D341Med (cell line): ENCODE measurements at places on chromosomes 1 and 21.

- peak; percentile 57 for DNase-seq
Measured at GRCh38 chr1:67666636-67667035, 18.4 kb upstream of the GADD45A start.

DNA sequence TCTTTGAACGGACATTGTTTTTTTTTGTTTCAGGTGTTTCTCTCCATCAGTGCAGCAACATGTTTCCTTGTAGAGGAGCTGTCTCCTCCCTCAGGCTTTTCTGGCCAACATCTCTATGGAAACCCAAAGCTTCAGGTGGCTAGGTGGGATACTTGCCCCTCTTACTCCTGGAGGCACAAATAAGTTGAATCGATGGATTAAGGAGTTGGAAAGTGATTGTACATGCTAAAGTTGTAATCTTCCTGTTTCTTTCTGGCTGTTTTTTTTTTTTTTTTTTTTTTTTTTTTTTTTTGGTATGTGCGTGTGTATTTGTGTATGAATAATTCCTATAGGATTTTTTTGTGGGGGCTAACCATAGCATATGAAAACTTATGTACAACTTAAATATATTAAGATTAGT lies 10.6 kb downstream of the USP25 start:
- DNase-seq, result no peak

- no peak for DNase-seq
Measured at GRCh38 chr1:204299814-204300365, 59.8 kb downstream of the PLEKHA6 start.

GRCh38 chr1:109905491-109905890 lies 5.2 kb upstream of the CSF1 start:
- DNase-seq, result no peak

- no peak for DNase-seq
Measured at GRCh38 chr1:242128951-242129502, 130.1 kb upstream of the MAP1LC3C start.

- no peak for DNase-seq
Measured at GRCh38 chr1:177287270-177287669, 116.5 kb downstream of the BRINP2 start.

- no peak for DNase-seq
Measured at GRCh38 chr1:195704028-195704427, 904.2 kb downstream of the KCNT2 start.

DNA sequence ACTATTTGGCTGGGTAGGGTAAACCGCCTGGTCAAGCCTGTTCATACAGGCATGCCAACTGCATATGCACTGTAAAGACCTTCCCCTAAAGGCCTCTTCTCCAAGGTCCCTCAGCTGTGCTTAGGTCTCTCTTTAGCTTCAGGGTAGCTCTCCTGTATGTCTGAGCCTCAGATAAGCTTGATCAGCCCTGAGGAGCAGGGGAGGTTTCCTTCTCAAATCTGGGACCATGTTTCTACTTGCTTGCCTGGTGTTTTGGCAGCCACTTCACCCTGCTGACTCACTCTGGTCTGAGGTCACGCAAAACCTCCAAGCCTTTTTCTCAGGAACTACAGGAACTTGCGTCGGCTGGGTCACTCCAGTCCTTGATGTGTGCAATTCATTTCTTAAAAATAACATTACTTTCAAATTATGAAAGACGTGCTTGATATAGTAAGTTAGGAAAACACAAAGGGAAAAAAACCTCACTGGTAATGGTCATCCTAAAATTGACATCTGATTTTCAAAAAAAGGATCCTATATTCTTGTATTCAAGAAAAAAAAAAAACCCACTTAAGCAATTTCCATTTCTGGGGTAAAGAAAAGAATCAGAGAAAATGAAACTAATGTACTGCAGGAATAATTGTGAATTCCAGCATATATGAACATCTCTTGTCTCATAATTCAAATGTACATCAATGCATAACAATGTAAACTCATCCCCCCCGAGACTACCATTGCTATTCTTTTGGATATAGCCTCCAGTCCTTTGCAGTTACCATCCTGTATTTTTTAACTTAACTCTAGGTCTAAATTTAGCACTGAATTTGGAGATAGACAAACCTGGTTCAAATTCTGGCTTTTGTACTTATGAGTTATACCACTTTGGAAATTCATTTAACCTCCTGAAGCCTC lies 24.8 kb upstream of the RNF19B start:
- DNase-seq, result no peak

GRCh38 chr1:85313888-85314696 lies 37.7 kb upstream of the BCL10 start:
- DNase-seq, result no peak

- DNase-seq, result no peak
Measured at GRCh38 chr1:180281490-180281889, 51.4 kb downstream of the LHX4 start.

DNA sequence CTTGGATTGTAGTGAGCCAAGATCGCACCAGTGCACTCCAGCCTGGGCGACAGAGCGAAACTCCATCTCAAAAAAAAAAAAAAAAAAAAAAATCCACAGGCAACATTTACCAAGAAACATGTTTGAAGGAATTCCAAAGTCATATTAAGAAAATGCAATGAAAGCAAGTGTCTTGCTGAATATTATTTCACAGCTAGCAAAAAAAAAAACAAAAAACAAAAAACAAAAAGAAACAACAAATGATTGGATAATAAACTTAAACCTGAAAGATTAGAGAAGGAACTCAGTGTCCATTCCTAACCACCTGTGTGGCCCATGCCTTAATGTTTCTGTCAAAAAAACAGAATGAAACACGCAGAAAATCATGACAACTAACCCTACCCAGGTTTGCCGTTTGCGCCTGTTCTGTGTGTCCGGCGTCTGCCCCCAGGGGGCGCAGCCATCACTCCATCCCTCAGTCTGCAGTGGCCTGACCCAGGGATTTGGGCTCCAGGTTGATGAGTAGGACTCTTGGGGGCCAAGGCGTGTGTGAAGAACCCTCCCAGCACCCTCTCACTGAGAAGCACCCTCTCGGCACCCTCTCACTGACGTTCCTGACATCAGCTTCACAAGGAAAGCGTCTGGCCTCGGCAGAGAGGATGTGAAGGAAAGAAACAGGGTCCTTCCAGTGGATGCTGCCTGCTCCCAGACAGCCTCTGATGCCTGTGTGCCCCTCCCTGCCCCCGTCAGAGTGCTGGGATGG lies 19.2 kb upstream of the PTTG1IP start:
- peak; percentile 83 for DNase-seq

GRCh38 chr1:89540406-89540970 lies 15.9 kb downstream of the LRRC8B start:
- DNase-seq, result no peak

GRCh38 chr1:167968569-167968968 lies 31.7 kb upstream of the MPC2 start:
- DNase-seq, result no peak

DNA sequence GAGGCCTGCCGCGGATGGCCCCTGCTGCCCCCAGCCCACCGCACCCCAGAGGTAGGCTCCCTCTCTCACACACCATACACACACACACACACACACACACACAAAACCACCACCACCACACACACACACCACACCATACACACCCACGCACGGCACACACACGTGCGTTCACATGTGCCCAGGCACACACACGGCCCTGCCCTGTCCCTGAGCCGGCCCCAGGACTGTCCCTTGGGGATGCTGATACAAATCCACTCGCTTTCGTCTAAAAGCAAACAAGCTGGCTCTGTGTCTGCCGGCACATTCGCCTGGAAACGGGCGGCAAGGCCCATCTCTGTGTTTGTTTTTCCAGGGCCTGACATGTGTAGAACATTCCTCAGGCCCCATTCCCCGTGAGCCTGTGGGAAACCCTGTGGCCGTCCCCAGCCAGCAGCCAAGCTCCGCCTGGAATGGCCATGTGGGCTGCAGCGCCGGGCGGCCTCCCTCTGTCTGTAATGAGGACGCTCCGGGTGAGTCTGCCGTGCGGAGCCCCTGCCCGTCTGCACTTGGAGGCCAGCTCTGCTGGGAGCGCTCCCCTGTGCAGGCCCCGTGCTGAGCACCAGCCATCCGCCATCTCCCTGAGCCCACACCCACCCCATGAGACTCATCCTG lies 67.4 kb downstream of the DMRTB1 start:
- no peak for DNase-seq

GRCh38 chr1:221701570-221702186 lies 40.2 kb downstream of the DUSP10 start:
- DNase-seq, result no peak

- no peak for DNase-seq
Measured at GRCh38 chr1:234997201-234997895, 131.3 kb downstream of the TOMM20 start.

- DNase-seq, result peak; percentile 83
Measured at GRCh38 chr1:153352523-153352922, 3.9 kb upstream of the PGLYRP4 start.

- DNase-seq, result no peak
Measured at GRCh38 chr1:78759881-78760280, 110.2 kb downstream of the IFI44 start.

GRCh38 chr1:37825506-37825905 lies 17.5 kb upstream of the YRDC start:
- DNase-seq, result no peak

DNA sequence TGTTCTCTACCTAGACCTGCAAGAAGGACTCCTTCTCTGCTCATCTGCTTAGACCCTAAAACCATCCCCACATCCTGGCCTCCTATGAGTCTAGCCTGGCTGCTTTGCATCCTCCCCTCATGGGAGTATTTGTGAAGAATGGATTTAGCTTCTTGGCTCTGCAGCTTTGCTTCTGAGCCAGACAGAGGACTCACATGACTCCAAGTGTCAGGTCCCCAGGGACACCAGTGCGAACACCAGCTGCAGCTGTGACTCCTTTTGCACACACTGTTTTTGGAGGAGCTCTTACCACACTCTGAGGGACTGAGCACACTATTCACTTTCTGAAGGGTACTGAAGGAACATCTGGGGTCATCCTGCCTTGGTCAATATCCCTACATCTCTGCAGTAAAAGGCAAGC lies 131.8 kb upstream of the SGIP1 start:
- DNase-seq, result peak; percentile 77

- peak; percentile 14 for DNase-seq
Measured at GRCh38 chr1:145898756-145899155, 11.1 kb downstream of the ITGA10 start.

DNA sequence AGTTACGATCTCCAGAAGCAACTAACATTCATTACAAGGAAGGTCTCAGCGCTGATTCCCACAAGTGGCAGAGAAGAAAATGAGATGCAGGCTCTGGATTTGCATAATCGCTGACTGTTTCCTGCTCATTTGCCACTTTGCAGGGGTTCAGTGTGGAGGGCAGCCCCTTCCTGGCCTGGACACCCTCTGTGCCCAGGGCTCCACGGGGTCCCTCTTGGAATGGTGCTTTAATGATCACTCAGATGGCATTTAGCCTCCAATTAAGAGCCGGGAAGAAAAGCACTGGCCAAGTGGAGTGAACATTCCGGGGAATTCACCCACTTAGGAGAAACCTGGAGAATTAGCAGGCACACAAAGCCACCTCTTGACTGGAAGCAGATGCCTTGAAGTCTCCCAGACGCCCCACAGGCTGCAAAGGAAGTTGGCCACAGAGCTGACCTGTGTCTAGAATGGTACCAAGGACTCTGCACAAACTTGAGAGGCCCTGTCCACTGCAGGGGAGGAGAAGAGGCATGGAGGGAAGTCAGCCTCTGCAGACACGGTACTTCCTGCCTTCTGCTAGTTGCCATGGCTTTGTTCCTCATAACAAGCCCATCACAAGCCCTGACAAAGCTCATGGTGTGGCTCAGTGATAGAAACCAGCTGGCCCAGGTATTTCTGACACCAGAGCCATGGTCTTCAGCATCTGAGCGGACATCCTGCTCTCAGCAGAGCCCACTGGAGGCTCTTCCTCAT lies 157.2 kb downstream of the KAZN start:
- no peak for DNase-seq

GRCh38 chr1:6600410-6601048 lies 2.1 kb downstream of the KLHL21 start:
- peak; percentile 57 for DNase-seq

GRCh38 chr21:39004634-39005501 lies 178.4 kb downstream of the PSMG1 start:
- no peak for DNase-seq

DNA sequence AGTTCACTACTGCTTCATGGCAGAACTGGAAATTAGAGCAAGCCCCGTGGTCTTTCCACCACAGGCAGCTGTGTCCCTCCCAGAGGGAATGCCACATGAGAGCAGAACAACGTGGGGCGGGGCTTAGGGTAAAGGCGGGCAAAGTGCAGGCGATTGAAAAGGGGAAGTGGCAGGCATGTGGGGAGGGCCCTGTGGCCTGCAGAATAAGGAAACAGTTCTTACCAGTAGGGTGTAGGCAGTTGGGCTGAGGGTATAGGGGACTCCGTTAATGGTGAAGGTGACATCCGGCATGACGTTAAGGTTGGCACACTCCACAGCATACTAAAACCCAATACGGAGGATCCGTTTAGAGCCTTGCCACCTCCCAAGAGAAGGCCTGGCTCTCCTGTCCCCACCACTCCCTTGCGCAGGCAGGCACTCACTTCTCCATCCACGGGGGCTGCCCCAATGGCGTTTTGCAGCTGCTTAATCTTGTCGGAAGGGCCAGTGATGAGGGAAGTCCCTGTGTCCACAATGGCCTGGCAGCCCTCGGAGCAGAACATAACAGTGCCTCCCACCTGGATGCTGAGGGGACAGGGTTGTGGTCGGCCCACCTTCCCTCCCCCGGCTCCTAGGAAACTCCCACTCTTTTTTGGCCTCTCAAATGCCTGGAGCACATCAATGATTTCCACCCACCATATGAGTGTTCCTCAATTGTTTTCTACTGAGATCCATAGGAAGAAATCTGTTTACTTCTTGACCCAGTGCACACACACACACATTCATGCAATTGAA lies 9.1 kb upstream of the RAB7B start:
- peak; percentile 25 for DNase-seq

DNA sequence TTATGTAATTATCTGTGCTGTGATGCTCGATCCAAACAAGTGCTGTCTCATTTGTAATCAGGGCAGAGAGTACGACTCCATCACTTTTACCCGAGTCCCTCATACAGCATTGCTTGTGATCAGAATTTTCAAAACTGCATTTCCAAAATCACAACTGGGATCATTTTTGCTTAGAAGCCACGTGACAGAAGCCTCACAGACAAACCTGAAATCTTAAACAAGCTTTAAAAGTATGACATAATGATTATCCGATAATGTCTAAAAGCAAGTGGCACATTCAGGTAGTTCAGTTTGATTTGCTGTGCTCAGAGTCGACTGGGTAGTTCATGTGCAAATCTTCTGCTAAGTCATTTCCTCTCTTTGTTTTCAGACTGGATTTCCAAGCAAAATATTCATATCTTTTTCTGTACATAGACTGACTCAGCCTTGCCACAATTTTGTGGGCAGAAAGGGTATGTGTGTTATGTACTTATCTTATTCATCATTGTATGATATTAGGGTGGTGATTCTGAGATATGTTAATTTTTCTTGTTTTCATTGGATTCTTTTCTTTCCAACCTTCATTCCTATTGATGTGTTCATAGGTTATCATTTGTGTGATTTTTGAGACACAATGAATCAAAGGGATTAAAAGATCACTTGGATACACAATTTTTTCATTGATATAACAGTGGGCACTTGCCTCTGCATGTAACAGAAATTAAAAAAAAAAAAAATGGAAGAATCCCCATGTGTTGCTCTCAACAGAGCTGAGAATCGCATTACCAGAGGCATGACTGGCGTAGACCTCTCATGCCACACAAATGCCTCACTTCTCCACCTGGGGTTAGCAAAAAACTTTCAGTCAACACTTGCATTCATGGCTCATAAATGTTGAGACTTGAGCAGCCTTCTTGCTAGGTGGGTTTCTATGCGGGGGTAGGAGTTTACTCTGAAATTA lies 355.7 kb downstream of the LTN1 start:
- no peak for DNase-seq

- no peak for DNase-seq
Measured at GRCh38 chr1:25818569-25818968, 1.2 kb upstream of the MTFR1L start.

- no peak for DNase-seq
Measured at GRCh38 chr1:7932524-7933138, 8.0 kb downstream of the TNFRSF9 start.
